ENCODE measurements at places on chromosomes 12 and 14. TPM values are rescaled to one million over a fixed set of nuclear protein-coding genes. Genes with fewer than 3 reads are reported as not detected.
A peak's percentile ranks its signal among the peaks of the same experiment; 100 is the strongest.

GRCh38 chr14:22232933-22233332, 356.1 kb downstream of the DAD1 start:
- H3K27me3 ChIP-seq, result no peaks in the 10 kb centered on the region
- no peaks in the 10 kb centered on the region for H3K36me3 ChIP-seq

DNA sequence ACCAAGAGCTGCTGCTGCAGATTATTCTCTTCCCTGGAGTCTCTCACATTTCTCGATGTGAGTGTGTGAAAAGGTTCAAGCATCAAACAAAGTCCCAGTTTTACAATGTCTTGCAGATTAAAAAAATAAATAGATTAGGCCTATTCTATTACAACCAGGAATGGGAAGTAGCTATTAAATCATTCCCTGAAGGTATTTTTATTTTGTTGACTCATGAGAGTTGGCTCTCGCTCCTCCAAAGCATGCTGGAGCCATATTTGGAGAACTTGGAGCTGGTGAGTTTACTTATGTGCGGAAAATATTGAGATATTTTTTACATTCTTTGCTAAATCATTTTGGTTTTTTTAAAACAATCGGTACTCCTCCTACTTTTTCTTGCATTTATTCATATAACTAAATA, 572.3 kb downstream of the ETNK1 start:
- H3K27me3 ChIP-seq, result no peaks in the 10 kb centered on the region
- H3K27ac ChIP-seq, result no peak overlapping the region
- no peak overlapping the region for H3K4me3 ChIP-seq

WSB2 gene
- 93.3 TPM for total RNA-seq

ATP6V1D gene
- total RNA-seq, result 166 TPM

- no peaks in the 10 kb centered on the region for H3K36me3 ChIP-seq
- H3K27ac ChIP-seq, result no peak overlapping the region
- no peaks in the 10 kb centered on the region for H3K27me3 ChIP-seq
- no peaks in the 10 kb centered on the region for H3K4me1 ChIP-seq
- no peak overlapping the region for H3K4me3 ChIP-seq
- no peak for DNase-seq
Measured at GRCh38 chr14:65850429-65851135, 438.1 kb downstream of the FUT8 start.

SIX4 gene
- total RNA-seq, result 0.72 TPM

DNA sequence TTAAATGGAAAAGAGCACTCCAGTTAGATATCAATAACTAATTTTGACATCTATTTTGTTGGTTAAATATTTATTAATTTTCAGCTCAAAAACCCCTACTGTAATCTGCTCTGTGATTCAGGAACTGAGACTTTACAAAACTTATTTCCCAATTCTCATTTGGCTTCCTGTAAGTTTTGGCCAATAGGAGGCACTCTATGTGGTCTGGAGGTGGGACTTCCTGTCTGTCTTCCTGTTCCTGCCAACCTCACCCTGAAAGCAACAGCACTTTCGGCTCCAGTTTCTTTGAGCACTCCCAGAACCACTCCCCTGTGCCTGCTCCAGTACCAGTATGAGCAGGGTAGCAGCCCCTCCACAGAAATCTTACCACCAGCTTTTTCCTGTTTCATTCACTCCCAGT, 1027.0 kb downstream of the VRK1 start:
- no peaks in the 10 kb centered on the region for H3K36me3 ChIP-seq
- H3K27ac ChIP-seq, result no peak overlapping the region
- H3K4me1 ChIP-seq, result no peaks in the 10 kb centered on the region
- no peaks in the 10 kb centered on the region for H3K27me3 ChIP-seq
- DNase-seq, result no peak

- peaks cover 47% of the 10 kb centered on the region for H3K4me1 ChIP-seq
- H3K27me3 ChIP-seq, result no peaks in the 10 kb centered on the region
- H3K27ac ChIP-seq, result no peak overlapping the region
- no peaks in the 10 kb centered on the region for H3K36me3 ChIP-seq
- H3K4me3 ChIP-seq, result no peak overlapping the region
Measured at GRCh38 chr12:92078167-92079053, 67.2 kb downstream of the BTG1 start.

- H3K27me3 ChIP-seq, result no peaks in the 10 kb centered on the region
- H3K36me3 ChIP-seq, result no peaks in the 10 kb centered on the region
- no peak overlapping the region for H3K4me3 ChIP-seq
- H3K27ac ChIP-seq, result peak overlapping the region; percentile 2
- H3K4me1 ChIP-seq, result peaks cover 73% of the 10 kb centered on the region
Measured at GRCh38 chr14:59214702-59215302, 26.3 kb downstream of the DAAM1 start.

GRCh38 chr12:26563552-26563951, 269.4 kb downstream of the ITPR2 start:
- H3K27ac ChIP-seq, result no peak overlapping the region
- DNase-seq, result no peak
- H3K36me3 ChIP-seq, result no peaks in the 10 kb centered on the region

USP44 gene
- total RNA-seq, result 0.19 TPM

DNA sequence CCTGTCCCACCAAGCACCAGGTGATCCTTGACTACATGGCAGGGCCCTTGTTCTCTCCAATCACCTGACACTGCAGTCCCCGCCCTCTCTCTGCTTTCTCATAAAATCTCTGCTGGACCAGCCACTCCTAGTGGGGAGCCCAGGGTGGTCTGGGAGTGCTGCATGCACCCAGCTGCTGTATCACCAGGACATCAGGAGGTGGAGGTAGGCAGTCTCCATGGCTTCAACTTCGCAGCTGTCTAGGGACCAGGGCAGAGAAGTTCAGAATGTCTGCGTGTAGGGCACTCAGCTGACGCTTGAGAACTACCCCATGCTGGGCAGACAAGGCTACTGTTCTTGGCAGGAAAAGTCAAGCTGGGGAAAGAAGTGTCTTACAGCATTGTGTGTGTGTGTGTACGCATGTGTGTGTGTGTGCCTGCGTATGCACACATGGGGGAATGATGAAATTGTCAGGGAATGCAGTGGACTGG, 2.6 kb downstream of the WSCD2 start:
- no peaks in the 10 kb centered on the region for H3K4me1 ChIP-seq

DNA sequence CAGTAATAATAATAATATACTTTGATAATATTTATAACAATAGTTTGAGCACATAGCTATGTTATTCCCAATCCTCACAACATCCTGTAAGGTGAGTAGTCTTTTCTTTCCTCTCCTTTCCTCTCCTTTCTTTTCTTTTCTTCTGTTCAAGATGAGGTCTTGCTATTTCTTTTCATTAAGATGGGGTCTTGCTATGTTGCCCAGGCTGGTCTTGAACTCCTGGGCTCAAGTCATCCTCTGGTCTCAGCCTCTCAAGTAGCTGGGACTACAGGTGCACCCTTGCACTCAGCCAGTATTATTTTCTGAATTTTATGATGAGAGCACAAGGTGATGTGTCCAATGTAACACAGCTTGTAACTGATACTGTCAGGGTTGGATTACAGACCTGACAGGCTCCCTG, 134.6 kb downstream of the OTOGL start:
- H3K4me1 ChIP-seq, result peaks cover 17% of the 10 kb centered on the region
- no peaks in the 10 kb centered on the region for H3K27me3 ChIP-seq
- no peak overlapping the region for H3K4me3 ChIP-seq
- no peak for DNase-seq
- no peaks in the 10 kb centered on the region for H3K36me3 ChIP-seq

Data from heart right ventricle (tissue), 16 donors.